ENCODE measurements at places on chromosomes 6 and 20.

- no peak for DNase-seq
Measured at GRCh38 chr6:100803264-100804045, 77.7 kb downstream of the ASCC3 start.

DNA sequence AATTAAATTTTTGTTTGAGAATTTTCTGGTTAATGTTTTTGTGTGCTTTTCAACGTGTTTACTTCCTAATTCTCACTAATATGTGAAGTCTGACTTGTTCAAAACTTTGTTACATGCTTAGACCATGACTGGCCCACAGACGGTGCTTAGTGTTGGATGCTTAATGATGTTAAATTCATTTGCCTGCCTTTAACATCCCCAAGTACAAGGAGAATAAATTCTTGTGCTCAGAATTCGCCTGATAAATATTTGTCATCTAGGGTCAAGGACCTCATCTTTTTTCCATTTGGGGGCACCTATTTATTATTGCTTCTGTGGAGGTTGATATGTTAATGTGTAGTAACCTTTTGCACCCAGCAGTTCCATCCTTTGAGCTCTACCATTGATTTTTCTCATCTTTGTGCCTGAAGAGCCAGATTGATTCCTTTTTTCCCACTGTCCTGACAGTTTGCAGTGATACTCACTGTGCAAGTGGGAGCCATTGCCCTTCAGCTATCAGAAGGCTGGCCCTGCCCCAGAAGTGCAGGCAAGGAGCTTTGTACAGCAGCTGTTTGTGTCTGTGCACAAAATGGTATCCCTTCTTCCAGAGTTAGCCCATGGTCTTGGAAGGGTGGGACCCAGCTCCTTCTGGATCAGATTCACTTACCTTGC is 170.8 kb downstream of the PDE7B start:
- DNase-seq: no peak

DNA sequence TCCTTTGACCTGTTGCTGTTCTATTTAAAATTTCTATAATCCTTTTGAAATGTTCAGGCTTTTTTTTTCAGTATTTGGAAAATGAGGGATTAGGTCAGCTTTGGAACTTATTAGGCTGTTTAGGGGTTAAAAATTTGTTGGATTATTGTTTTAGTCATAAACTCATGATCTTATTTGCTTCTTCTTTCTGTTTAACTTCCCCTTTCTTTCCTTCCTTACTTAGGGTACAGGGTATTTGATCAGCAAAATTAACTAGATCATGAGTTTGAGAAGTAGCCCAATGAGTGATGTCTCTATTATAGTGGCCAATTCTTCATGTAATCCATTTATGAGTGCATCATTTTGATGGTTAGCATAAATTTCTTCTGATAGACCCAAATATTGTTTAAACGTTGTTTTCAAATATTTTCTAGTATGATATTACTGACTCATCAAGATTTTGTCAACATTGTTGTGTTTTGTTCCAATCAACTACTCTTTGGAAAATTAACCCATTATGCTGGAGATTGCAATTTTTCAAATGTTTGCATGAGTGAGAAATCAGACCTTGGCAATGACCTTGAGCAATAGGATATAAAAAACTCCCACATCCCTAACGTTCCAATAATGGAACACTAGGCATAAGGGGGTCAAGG is 94.4 kb downstream of the OTOR start:
- no peak for DNase-seq

- no peak for DNase-seq
Measured at GRCh38 chr6:165841153-165841558, 178.1 kb upstream of the PDE10A start.

DNA sequence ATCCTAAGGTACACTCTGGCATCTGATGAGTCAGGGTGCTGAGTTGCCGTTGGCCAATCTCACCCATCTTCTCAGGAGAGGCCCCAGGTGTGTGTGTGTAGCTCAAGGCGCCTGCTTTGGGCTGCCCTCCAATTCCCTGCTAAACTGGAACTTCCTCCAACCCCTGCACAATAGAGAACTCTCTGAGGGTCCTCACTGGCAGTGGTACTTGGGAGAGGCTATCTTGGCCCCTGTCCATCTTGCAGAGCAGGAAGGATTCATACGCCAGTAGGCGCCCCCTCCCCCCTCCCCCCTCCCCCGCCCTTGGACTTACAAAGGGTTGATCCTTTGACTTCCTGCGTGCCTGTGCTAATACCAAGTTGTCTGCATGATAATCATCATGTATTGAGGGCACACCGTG is 173.6 kb downstream of the SASH1 start:
- no peak for DNase-seq
